ENCODE measurements at places on chromosomes 4 and X. TPM values are rescaled to one million over a fixed set of nuclear protein-coding genes. Genes with fewer than 3 reads are reported as not detected.

LUZP4 gene
- not detected for total RNA-seq

SMARCA5 gene
- 93.5 TPM for total RNA-seq

DCAF4L1 gene
- total RNA-seq: 0.18 TPM

HMX1 gene
- 0.18 TPM for total RNA-seq

RPL34 gene
- total RNA-seq: 542 TPM

CLGN gene
- total RNA-seq: 5.3 TPM

JADE3 gene
- 10.9 TPM for total RNA-seq

GJB1 gene
- not detected for total RNA-seq

AASDH gene
- total RNA-seq: 24.0 TPM

MAGEA10 gene
- total RNA-seq: not detected

GPC3 gene
- 13.8 TPM for total RNA-seq

GLRA3 gene
- 8.1 TPM for total RNA-seq

DNA sequence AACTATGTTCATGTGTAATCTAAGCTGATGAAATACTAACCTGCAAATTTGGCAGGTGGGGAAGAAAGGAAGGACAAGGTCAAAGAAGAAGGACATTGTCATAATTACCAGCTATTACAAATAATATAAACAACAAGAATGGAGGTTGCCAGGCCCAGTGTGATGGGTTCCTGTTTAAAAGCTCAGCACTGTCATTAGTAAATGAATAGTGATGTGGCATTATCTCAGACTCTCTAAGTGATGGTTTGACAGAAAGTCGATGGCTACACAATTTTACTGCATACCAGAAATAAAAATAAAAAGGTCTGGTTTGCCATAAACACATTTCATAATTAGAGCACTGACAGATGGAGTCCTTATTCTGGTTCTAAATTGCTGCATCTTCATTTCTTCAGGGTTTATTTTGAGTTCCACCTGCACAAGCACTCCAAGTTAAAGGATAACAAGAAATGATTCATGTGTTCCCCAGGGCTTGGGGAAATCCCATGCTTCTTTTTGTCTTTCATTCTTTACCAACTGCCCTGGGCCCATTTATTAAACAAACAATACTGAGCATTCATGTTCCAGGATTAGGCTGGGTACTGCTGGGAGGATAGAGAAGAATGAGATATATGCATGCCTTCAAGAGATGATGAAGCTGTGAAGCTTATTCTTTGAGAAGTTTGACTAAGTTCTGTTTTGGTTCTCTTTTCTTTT lies 367.8 kb upstream of the RASGEF1B start:
- DNase-seq: no peak

- no peak for DNase-seq
Measured at GRCh38 chr4:90536408-90536807, 409.2 kb downstream of the CCSER1 start.

GRCh38 chr4:76950956-76951671 lies 1.6 kb downstream of the SEPTIN11 start:
- no peak for DNase-seq

- DNase-seq: no peak
Measured at GRCh38 chr4:38682336-38682735, 18.3 kb downstream of the KLF3 start.

DNA sequence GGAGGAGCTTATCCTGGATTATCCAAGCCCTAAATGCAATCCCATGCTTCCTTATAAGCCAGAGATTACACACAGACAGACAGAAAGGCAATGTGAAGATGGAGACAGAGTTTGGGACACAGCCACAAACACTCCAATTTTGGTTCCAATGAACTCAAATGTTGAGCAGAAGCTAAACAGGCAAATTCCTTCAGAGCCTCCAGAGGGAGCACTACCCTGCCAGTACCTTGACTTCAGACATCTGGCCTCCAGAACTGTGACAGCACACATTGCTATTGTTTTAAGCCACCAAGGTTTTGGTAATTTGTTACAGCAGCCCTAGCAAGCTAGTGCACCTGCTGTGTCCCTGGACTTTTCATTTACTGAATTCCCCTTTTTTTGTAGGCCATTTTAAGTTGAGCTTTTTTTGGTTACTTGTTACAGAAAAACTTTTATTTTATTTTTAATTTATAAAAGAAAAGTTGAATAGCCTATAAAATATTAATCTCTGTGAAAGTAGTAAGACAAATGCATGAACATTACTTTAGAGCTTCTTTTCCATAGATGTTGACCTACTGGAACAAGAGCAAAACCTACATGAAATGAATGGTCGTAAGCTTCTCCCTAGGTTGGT lies 33.4 kb upstream of the SRD5A3 start:
- DNase-seq: no peak

DNA sequence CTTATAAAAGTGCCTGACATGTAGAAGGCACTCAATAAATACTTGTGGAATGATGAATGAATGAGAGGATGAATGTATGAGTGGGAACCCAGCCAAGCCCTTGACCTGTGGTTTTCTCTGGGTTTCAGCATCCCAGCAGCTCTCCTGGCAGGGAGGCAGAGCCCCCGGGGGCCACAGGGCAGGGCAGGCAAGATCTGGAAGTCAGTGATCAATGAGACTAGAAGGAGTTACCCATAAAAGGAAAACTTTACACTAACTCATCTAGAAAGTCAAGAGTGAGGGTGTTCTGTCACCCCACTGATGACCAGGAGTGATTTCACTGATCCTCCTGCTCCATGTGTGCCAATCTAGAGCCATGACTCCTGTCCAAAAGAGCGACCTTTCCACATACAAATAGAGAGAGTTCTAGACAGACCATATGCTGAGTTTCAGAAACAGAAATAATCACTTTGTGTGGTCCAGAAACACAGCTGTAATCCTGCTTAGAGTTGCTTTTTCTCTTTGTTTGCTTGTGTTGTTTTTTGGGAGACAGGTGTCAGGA lies 37.4 kb downstream of the MGARP start:
- no peak for DNase-seq

GRCh38 chr4:142671516-142671915 lies 174.6 kb downstream of the INPP4B start:
- DNase-seq: no peak

DNA sequence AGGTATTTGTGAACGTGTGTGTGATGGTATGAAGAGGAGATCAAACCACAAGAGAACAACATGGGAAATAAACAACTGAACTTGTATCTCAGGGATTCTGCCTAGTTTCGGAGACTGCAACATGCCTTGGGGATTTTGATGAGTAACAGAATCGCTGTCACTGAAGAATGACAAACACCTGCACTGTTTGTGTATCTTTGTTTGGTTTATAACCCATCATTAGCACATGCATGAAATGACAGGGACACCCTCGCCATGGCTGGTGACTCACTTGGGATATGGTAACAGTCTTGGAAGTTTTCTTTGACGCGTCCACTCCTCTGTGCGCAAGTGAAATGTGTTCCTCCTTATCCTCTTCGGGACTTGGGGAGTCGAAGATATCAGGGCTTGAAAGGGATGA lies 30.3 kb upstream of the MAP3K15 start:
- no peak for DNase-seq

DNA sequence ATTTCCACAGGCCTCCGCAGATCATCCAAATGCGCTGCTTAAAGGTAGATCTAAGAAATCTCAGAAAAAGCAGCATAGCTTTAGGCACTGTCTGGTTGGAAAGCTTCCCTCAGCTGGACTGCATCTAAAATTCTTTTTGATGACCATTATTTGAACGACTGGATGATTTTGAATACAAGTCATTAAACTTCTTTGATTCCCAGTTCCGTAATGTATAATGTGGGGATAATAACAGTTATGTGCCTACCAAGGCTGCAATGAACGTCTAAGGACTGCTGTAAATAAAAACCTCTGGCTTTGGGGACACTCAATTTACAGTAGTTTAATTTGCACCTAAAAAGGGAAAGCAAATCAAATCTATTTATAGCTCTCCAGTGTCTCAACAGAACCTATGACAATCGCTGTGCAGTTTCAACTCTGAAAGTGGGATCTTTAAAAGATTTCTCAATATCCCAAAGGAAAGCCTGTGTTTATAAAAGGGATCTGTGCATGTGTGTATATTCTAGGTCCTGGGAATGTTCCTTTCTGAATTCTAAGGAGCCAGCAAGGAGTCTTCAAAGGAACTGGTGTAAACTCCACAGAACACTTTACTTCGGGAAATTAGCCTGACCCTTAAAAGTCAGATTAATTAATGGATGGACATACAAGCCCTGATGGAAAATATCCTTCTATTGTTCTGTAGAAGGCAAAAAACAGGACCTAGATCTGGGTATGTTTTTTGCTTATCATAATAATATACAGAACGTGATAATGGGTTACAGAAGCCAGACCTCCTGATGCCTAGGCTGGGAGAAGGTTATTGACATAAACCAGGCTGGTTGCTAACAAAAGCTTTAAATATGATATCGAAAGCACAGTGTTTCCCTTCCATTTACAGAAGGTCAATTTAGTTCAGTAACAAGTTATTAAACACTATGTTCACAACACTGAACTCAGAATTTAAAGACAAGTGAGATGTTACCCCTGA lies 53.4 kb downstream of the AFAP1 start:
- DNase-seq: no peak

GRCh38 chr4:68654946-68655721 lies 15.3 kb downstream of the UGT2B15 start:
- no peak for DNase-seq

DNA sequence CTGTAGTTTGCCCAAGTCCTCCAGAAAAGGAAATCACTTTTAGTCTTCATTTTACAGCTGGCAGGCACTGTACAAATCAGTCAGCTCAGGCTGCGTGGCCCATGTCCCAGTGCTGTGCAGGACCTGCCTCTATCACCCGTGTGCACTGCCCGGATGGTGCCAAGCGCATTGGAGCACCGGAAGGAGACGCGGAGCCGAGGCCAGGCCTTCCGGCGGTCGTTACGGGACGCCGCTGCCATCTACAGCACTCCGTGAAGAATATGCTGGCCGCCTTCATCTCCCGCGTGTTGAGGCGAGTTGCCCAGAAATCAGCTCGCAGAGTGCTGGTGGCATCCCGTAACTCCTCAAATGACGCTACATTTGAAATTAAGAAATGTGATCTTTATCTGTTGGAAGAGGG lies at the start of gene PDHA2:
PDHA2 (plus strand) TSS at position 203 of the 400 bp plus-strand sequence; CDS start at position 261, 58 bp downstream.
- no peak for DNase-seq

- no peak for DNase-seq
Measured at GRCh38 chr4:921830-922331, 10.2 kb downstream of the GAK start.

- DNase-seq: no peak
Measured at GRCh38 chrX:63967551-63967950, 182.5 kb upstream of the ARHGEF9 start.

GRCh38 chrX:134745636-134746409 lies 87.6 kb upstream of the PLAC1 start:
- no peak for DNase-seq

DNA sequence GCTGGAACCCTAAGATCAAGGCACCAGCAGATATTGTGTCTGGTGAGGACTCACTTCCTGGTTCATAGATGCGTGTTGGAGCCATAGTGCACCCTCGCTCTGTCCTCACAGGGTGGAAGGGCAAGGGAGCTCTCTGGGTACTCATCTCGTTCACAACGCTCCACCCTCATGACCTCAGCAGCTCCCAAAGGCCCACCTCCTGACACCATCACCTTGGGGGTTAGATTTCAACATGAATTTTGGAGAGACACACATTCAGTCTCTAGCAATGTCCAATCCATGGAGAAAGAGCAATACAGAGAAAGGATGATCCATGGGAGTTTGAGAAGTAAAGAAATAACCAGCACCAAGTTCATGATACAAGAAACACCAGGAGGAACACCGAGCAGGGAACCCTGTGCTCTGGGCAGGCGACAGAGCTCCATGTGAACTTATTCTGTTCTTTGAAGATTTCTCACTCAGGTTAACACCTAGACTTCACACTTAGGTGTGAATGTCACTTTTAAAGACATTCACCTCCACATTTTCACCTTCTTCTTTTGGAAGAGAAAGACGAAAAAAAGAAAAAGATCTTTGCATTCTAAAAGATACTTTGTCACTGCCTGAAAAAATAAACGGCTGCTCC lies 171.8 kb upstream of the FAM9B start:
- no peak for DNase-seq

DNA sequence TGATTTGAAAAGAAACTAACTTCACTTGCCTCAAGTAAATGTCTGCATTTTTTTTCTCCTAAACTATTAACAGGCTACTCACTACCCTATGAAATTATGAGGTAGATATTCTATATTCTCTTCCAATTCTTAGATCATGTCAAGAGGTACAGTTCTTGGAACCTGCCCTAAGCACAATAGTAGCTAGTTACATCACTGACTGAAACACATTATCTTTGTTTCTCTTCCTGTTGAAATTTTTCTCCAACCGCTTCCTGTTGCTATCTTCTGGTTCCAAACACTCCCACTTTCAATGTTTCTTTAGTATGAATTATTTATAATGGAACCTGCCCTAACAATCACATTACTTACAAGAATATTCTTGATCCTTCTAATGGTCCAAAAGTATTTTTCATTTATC lies 5.0 kb upstream of the BANK1 start:
- DNase-seq: no peak

DNA sequence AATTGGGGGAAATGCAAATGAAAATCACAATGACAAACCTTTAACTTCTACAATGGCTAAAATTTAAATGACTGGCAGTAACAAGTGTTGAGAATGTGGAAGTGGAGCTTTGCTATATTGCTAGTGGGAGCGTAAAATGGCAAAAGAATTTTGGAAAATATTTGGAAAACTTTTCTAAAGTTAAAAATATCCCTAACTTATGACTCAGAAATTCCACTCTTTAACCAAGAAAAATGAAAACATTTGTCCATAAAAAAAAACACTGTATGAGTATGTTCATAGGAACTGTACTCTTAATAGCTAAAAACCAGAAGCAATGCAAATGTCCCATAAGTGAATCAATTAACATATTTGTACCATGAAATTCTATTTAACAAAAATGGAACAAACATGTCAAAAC lies 3.6 kb downstream of the TBCK start:
- no peak for DNase-seq

DNA sequence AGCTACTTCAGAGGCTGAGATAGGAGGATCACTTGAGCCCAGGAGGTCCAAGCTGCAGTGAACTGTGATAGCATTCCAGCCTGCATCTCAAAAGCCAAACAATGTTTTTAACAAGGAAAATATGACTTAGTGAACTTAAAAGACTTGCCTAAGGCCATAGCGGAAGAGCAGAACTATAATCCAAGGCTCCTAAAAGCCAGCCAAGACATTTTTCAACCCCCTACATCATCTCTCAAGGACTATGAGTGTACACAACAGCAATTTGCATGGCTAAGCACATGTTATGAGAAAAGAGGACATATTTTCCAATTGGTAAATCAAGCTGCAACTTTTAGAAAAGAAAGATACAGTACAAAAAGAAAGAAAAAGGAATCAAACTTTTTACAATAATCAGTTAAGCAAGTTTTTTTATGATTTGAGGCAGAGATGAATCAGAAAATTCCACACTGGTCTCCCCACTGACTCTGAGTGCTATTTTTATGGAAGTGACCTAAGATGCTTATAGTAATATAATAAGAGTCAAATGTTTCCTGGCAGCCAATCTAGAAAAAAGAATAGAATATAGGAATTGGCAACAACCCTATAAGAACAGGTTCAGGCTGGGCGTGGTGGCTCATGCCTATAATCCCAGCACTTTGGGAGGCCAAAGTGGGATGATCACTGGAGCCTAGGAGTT lies 9.8 kb upstream of the ACOT9 start:
- no peak for DNase-seq
